ENCODE measurements at places on chromosomes 3 and 15.
A peak's percentile ranks its signal among the peaks of the same experiment; 100 is the strongest.

GRCh38 chr3:67037615-67038014 lies 39.5 kb downstream of the KBTBD8 start:
- no peak for DNase-seq

DNA sequence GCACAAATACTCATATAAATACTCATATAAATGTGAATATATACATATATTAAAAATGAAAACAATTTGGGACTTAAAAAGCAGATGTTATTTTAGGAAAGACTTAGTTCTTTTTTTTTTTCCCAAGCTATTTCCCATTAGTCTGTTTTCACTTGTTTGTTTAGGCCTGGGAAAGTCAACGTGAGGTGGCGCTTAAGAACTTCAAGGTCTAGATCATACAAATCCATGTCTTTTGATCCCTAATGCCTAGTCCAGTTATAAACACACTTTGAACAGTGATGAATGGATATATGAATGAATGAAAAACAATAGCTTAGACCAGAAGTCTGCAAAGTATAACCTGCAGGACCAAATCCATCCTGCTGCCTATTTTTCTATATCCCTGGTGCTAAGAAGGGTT lies 224.5 kb downstream of the CGGBP1 start:
- DNase-seq = no peak

GRCh38 chr3:145272684-145273083 lies 888.3 kb downstream of the PLOD2 start:
- DNase-seq = no peak

DNA sequence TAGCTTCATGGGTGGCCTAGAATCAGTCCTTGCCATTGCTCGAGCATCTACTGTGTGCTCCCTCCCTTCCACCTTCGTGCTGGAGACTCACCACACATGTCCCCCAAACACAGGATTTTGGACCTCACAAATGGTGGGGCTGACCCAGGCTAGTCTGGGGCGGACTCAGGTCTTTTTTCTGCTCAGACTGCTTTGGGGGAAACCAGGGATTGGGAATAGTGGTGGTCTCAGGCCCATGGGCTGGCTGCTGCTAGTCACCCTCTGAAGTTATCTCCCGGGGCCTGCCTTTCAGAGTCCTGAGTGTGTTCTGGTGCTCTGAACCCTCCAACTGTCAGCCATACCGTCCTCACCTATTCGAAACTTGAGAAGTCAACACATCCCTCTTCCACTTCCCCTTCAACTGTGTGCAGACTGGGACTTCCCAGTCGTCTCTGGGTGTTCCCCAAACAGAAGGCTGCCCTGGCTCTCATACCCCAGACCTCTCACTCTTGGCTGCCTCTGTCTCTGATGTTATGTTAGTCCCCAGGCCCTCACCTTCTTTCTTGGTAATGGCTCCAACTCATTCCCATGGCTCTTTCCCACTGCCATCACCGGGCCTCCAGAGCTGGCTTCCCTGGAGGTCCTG lies 46.0 kb downstream of the PPCDC start:
- DNase-seq = no peak

GRCh38 chr15:70345251-70346019 lies 247.7 kb upstream of the TLE3 start:
- DNase-seq = peak; percentile 46

DNA sequence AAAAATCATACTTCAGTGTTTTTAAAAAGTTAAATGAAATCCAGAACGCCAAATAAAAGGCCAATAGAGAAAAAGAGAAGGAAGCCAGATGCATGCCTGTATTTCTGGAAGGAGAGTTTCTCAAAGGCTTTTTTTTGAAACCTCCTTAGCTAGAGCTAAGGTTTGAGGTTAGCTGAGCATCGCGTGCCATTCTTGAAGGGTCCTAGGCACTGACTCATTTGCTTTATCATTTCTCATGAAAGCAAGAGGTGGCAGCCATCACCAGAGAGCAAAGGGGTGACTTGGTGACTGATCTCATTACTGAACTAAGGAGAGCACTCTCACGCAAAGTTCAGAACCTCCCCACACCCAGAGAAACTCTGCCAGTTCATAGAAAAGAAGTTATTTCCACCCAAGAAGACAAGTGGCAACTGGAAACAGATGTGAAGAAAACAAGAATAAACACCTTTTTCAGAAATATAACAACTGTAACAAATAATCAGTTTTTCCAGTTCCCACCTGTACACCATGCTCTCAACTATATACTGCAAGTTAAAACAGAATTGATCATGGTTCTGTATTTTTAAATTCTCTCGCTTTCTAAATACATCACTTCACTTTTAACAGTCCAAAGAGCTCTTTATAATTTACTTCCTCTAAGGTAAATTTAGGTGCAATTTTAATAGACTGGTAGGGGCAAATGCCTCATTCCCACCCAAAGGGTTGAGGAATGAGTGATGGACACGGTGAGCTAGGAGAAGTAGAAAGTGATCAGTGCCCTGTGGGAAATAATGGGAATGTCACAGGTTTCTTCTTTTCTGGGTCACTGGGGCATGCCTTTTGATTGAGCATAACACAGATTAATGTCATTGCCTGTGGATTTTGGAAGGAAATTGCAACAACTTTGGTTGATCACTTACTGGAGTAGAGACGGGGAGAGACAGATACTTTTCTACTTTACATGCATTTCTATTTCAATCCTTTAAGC lies 24.7 kb downstream of the GPR15 start:
- no peak for DNase-seq
